ENCODE measurements at places on chromosomes 7 and 10.

- DNase-seq, result no peak
Measured at GRCh38 chr10:99360934-99361333, 31.8 kb downstream of the CNNM1 start.

DNA sequence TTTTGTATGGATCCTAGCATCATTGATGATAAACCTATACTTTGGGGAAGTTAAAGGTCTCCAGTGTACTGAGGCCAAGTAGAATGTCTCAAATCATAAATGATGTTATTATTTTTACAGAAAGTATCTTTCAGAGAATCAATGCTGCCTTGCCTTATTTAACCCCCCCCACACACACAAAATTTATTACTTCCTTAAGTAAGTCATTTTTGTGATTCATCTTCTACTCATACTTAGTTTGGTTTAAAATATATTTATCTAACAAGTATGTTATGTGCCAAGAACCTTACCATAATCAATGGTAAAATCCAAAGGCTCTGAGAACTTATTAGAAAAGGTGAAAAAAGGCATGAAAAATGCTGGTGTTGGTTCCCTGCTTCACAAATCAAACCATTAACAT lies 18.8 kb upstream of the CLDN12 start:
- no peak for DNase-seq

- DNase-seq, result no peak
Measured at GRCh38 chr10:4781955-4782354, 44.1 kb upstream of the AKR1E2 start.

- DNase-seq, result no peak
Measured at GRCh38 chr10:12228851-12229250, 32.9 kb downstream of the CDC123 start.

DNA sequence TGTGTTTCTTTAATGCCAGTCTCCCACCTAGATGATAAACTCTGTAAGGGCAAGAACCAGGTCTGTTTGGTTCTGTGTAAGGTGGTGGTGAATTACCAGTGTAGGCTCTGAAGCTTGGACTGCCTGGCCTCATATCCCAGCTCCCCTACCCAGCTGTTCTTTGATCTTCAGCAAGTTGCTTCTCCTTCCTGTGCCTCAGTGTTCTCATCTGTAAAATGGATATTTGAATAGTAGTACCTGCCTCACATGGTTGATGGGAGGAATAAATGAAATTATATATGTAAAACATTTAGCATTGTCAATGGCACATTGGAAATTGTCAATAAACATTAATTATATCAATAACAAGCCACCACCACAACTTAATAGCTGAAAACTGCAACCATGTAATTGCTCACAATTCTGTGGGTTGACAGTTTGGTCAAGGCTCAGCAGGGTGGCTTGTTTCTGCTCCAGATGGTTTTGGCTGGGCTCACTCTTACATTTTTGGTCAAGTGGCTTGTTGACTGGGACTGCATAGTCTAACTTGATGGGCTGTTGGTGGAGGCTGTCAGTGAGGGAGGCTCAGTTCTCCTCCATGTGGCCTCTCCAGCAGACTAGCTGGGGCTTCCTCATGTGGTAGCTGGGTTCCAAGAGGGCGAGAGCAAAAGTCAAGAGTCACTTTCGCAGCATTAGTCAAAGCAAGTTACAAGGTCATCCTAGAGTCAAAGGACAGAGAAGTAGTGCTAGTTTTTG lies 84.5 kb upstream of the DUSP5 start:
- DNase-seq, result no peak

- DNase-seq, result no peak
Measured at GRCh38 chr10:2850202-2850601, 217.1 kb upstream of the PFKP start.

- no peak for DNase-seq
Measured at GRCh38 chr10:97217299-97217698, 31.5 kb upstream of the SLIT1 start.

GRCh38 chr10:70374775-70375614 lies 7.4 kb downstream of the LRRC20 start:
- no peak for DNase-seq

DNA sequence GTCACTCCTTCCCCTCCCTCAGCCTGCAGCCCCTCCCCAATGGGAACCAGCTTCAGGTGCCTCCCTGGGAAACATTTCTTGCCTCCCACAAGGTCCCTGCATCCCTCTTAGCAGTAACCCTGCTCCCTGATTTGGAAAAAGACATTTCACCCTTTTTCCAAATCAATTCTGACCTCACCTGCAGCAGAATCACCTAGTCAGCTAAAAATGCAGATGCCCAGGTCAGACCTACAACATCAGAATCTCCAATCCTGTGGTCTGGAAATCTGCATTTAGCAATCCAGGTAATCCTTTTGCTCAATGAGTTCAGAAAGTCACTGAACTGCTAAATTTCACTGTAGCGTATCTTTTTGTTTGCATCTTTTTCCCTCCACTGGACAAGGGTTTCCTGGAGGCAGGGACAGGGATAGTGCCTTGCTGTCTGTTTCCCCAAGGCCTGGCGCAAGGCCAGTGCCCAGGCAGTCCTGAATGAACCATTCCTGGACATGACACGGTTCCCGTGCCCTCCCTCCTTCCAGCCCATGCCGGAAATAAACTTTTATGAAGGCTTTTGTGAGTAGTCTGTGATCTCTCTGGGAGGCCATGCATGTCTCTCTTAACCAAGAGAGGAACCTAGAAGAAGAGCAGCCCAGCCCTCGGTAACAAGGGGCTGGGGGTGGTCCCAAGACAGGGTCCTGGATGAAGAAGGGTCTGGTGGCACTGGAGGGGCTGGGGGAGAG lies 44.0 kb downstream of the COL13A1 start:
- DNase-seq, result no peak

DNA sequence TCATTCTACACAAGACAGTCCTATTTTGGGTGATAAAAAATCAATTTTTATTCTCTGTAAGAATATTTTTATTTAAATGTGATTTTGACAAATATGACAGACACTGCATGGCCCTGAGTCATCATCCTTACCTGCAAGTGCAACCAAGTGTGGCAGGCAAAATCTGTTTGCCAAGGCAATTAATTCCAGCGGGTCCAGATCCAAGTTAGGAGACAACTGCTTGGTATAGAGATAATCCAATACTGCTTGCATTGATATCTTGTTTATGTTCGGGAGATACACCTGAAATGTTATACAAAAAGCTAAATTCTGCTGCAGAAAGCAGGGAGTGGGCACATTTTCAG lies 66.2 kb downstream of the RHOBTB1 start:
- no peak for DNase-seq

GRCh38 chr7:21547501-21547900 lies 4.7 kb downstream of the DNAH11 start:
- no peak for DNase-seq

DNA sequence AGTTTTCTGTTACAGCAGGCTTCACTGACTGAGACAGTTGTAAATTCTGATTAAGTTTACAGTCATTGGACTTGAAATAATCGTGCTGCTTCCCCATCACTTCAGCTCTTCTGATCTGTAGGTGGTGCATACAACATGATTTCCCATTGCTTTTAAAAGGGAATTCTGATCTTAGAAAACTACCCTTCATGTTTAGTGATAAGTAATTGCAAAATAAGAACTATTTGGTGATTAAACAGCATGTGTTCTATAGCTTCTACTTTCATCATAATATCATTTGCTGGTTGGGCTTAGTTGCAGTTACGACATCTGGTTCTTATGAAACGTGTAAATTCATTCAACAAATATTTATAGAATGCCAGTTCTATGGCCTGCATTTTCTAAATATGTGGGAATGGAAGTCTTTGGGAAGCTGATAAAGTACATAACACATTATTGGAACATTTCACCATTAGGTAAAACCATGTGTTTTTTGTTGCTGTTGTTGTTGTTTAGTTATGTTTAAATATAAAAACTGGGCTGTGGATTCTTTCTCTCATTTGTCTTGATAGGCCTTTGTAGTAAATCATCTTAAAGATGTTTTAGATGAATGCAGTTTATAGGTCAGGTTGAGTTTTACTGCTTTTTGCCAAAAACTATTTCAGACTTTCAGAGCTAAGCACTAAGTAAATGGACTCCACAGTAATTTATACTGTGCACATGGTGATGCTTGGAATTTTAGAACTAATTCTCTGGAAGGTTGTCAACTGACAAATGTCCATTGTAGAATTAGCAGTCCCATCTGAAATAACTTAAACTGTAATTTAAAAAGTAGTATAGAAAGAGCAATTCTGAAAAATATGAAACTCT lies 13.1 kb downstream of the GNAI1 start:
- DNase-seq, result peak; percentile 86

DNA sequence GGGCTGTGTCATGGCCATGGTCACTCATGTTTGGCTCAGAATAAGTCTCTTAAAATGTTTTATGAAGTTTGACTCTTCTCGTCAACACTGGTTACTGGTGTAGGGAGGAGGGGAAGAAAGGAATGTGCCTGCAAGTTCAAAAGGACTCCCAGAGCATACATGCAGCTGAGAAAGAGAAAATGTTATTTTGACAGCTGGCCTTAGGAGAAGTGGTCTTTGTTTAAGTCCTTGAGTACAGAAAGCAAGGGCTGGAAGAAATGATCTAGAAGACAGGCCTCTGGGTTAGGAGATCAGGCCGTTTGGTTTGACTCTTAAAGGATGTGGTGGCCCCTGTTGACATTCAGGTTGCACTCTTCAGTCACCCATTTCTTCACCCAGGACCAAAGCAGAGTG lies 245.5 kb downstream of the REEP3 start:
- no peak for DNase-seq

DNA sequence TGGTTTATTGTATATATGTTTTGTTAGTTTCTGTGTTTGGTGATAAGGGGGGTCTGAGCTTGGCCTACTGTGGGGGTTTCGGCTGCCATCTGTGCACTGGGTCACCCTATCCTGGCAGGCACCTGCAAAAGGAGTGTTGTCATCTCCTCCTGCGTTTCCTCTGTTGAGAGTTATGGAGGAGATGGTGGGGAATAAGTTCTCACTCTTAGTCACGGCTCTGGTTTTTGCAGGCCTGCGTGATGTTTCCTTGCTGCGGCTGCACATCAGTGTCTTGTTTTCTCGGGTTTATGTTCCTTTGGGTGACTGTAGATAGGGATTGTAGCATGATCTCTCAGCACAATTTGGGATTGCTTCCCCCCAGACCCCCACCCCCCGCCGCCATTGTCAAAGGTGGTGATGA lies 36.8 kb downstream of the CCM2 start:
- DNase-seq, result no peak

DNA sequence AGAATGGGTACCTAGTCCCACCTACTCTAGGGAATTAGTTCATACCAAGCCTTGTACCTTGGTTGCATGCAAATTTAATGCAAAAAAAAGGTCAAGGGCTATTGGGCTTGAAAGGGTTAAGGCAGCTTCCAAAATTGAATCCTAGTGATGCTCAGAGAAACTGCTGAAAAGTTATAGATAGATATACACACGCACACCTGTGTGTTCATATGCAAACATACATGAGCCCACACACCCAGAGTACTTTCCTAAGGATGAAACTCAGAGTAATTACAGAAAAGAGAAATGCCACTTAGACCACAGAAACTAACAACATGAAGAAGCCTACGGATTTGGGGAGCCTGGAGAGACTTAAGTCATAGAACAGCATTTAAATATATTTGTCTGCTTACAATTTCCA lies 1.5 kb downstream of the SLC25A13 start:
- DNase-seq, result no peak

DNA sequence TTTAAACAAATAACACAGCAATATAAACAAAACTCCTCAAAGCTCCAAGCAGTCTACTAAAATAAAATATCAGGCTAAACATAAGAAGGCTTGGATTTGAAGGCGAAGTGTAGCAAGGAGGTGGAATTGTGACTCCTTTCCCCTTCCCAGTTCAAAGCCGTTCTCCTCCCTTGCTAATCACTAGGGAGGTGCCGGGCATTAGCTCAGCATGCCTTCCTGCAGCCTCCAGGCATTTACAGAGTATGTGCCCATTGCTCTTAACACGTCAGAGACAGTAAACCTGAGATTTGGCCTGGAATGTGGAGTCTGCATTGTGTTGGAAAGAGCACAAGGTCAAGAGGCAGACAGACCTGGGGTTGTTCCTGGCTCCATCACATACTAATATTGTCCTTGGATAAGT lies 15.6 kb downstream of the CNNM1 start:
- DNase-seq, result no peak

GRCh38 chr7:11430112-11430511 lies 401.9 kb downstream of the THSD7A start:
- DNase-seq, result no peak

DNA sequence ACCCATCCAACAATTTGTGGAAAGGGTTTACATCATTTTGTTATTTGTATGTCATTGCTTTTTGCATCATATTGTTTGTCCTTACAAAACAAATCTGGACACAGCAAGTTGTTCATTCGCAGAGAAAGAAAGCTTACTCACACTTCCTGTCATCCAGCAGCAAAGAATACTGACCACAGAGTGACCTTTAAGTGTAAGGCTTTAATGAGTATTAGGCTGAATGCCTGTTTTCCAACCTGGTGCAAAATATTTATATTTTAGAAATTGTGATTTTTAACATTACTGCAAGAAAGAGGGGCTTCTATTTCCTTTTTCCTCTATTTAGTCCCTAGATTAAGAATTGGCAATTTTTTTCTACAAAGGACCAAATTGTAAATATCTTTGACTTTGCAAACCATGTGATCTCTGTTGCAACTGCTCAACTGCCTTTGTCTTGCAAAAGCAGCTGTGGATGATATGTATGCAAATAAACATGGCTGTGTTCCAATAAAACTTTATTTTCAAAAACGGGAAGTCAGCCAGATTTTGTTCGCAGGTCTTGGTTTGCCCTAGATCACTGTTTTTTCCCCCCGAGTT lies 27.8 kb upstream of the ITGB1 start:
- DNase-seq, result no peak

DNA sequence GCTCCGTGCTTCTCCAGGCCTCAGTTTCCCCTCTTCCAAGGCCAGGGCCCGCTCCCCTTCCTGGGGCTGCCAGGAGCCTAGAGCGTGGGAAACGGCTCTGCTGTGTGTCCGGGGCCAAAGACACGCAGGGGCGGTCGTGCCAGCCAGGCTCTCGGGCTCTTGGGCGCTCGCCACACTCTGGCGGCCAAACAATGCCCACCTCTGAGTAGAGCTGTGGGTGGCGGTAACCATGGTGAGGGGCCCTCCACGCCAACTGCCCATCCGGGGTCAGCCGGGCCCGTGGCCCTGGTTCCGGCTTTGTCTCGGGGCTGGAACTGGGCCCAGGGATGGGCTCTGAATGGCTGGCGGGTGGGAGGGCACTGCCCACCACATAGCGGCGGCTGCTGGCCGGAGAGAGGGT lies 16.0 kb downstream of the GRIFIN start:
- no peak for DNase-seq

GRCh38 chr7:140316165-140316661 lies 82.1 kb downstream of the SLC37A3 start:
- DNase-seq, result peak; percentile 37

DNA sequence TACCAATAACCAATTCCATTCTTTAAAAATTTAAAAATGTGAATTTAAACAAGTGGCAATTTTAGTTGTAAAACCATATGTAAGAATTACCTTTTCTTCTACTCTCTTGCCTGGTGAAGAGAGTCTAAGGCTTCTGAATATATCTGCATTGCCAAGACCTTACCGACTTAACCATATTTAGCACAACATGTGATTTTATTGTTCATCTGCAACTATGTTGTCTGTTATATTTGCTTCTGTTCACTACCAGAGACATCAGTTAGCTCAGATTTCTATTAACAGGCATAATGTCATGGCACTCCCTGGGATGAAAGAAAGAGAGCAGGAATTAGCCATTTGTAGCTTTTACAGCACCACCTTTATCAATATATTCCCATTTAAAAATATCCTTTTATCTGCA lies 55.3 kb downstream of the CHN2 start:
- no peak for DNase-seq

Data from AG09309 (cell line).